Stimulated activated naive CD8-positive, alpha-beta T cell treated with anti-CD3 and anti-CD28 coated beads, Interleukin-15, amount 100 ng/mL, for 72 hours (primary cell): ENCODE measurements at places on chromosomes 2 and 18.
A peak's percentile ranks its signal among the peaks of the same experiment; 100 is the strongest.

GRCh38 chr2:111633643-111634042, 250.3 kb downstream of the ANAPC1 start:
- no peak for DNase-seq

DNA sequence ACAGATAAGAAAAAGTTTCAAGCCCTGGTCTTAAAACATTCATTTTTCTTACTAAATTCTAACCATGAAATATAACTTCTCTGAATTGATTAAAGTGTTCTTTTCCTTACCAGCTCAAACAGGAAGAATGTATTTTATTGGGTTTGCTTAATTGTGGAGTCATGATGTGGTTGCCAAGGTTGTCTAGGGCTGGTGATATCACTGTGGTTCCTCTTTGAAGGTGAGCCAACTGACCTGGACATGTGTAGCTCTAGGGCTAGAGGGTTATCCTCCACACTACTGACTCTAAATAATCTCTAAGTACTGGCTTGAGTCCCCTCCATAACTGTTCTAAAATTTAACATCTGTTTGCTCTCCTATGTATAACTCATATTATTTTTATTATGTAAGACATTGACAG, 529.6 kb downstream of the PIK3C3 start:
- DNase-seq = no peak

- no peak for DNase-seq
Observed at GRCh38 chr2:240384711-240385450, 50.6 kb upstream of the GPC1 start.

- no peak for DNase-seq
Observed at GRCh38 chr2:23536326-23536725, 151.3 kb downstream of the KLHL29 start.

- DNase-seq = peak; percentile 58
Observed at GRCh38 chr2:86787736-86788135, 3.0 kb downstream of the CD8A start.

DNA sequence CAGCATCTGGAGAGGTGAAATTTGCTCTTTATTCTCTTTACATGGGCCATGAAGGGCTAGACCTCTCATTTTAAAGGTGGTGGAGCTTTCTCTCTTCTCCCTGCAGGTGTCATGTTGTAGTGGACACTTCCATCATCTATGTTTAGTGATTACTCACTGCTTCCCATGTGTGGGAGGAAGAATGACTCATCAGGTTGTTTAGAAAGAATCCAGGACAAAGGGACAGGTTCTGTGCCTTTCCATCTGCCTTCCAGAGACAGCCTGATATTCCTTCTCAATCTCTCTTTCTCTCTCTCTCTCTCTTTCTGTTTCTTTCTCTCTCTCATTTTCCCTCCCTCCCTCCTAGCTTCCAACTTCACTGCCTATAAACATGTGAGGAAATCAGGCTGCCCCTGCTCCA, 38.7 kb downstream of the SCG2 start:
- no peak for DNase-seq

GRCh38 chr2:133802409-133803039, 234.3 kb upstream of the NCKAP5 start:
- DNase-seq = no peak

- no peak for DNase-seq
Observed at GRCh38 chr2:26043862-26044696, 10.2 kb downstream of the RAB10 start.

DNA sequence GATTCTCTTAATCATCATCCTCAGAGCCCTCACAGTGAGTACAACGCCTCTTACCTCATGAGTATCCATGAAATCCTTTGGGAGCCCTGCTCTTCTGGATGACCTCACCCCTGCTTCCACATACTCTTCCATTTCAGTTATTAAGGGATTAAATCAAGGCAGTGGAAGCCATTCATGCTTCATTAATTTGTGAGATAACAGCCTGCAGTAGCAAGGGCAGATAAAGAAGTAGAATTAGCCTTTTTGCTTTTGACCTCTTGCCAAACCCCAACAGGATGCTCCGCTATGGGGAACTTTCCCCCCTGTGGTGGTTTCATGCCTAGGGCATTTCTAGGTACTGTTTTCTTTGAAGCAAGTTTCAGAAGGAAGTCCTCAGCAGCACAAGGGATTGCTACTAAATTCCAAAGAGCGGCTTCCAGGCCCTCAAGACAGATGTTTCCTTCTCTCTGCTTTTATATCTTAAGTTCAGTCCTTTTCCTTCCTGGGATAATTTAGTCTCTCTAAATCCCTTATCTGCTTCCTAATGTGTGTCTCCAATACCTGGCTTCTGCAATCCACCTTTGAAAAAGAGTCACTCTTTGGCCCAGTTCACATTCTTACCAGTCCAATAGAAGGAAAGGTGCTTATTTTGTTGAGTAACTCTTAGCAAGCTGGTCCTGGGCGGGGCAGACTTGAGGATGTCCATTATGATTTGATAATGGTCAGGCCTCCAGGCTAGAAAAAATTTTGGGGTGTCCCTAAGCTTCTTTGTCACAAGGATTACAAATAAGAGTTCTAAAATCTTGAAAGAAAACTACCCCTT, 76.9 kb downstream of the MYO1B start:
- DNase-seq = peak; percentile 30

- DNase-seq = no peak
Observed at GRCh38 chr2:52341732-52342131, 1309.8 kb upstream of the NRXN1 start.

- no peak for DNase-seq
Observed at GRCh38 chr18:47287911-47288585, 36.6 kb upstream of the SKOR2 start.
